EH (cell line): ENCODE measurements at places on chromosomes 6 and 20.
A peak's percentile ranks its signal among the peaks of the same experiment; 100 is the strongest.

GRCh38 chr6:72716916-72717315 is 95.1 kb downstream of the KCNQ5 start:
- DNase-seq: no peak

- DNase-seq: no peak
These were observed 10.4 kb downstream of the TAF4 start for GRCh38 chr20:62055106-62055861.

GRCh38 chr6:15526212-15526701 is 136.6 kb downstream of the DTNBP1 start:
- DNase-seq: no peak

DNA sequence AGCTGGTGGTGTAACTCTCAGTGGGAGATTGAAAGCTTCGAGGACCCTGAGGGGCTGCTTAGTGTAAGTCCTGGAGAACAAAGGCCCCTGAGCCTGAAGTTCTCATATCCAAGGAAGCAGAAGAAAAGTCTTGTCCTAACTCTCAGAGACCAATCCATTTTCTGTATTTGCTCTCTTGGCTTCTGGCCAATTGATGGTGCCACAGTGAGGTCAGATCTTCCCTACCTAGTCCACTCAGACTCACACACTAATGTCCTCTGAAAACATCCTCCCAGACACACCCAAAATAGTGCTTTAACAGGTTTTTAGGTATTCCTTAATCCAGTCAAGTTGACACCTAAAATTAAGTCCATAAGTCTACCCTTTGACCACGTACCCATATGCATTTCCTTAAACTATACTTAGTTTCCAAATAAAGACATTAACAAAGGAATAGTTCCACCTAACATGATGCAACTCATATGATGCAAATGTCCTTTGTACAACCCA is 29.4 kb downstream of the ZNF292 start:
- no peak for DNase-seq

DNA sequence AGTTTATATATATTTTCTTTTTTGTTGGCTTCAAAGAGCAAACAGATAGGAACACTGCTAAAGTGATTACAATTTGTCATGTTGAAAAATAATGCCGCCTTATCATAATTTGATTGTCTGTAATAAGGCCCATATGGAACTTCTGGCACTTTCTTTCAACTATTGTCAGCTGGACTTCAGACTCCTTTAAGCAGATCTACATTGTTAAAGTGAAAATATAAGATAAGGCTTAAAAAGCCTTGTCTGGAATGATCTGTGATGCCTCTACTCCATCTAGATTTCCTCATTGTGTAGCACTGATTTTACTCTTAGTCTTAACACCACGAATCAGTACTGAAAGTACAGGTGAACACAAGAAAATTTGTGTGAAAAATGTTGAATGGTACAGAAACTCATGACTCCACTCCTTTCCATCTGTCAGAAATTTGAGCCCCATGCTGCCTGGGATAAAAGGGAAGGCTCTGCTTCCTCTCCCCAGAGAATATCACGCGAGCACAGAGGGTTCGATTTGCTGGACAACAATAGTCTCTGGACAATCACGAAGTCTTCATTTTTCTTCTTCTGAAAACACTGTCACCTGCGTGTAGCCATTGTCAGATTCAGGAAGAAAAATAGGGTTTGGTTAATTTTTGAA is 56.0 kb downstream of the BCAS1 start:
- no peak for DNase-seq

DNA sequence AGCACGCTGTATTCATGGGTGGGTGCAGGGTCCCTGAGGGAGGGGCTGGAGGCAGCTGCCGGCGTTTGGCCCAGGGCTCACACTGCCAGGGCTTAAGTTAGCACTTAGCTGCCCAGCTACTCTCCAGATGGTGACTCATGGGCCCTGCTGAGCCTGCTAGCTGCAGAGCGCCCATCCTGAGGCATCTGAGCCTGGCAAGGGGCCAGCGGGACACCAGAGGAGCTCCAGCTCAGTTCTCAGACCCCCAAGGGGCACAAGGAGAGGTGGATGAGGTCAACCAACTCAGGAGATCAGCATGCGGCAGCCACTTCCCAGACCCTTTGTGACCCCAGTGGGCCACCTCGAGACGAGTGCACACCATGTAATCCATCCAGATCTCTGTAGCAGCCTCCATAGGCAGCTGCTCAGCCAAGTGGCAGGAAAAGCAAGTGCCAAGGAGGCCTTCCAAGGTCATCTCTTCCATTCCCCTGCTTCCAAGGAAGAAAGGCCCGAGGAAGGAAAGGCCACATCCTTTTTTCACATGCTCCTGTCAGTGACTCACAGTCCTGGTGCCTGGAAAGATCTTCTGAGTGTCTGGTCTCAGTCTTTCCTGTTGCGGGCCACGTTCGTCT is 35.3 kb downstream of the FOXP4 start:
- DNase-seq: peak; percentile 97

DNA sequence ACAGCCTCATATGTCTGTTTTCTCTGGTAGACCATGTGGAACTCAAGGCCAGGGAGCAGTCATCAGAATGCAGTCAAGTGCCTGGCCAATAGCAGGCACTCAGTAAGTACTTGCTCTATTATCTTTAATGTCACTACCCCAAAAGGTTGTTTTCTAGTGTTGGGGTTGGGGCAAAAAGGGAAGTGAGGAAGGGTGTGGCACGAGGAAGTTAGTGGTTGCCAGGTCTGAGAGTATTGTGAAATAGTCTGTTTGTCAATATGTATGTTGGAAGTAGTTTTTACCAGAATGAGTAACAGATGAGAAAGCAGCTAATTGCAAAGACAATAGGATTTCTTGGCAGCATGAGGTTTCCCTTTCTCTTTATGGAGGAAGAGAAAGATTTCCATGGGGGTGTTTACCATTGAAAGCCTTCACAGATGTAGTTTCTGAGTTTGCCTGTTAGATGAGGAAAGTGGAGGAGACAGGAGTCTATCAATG is 59.5 kb upstream of the ARMH2 start:
- peak; percentile 38 for DNase-seq

GRCh38 chr6:141133346-141133745 is 999.4 kb upstream of the GJE1 start:
- peak; percentile 37 for DNase-seq

DNA sequence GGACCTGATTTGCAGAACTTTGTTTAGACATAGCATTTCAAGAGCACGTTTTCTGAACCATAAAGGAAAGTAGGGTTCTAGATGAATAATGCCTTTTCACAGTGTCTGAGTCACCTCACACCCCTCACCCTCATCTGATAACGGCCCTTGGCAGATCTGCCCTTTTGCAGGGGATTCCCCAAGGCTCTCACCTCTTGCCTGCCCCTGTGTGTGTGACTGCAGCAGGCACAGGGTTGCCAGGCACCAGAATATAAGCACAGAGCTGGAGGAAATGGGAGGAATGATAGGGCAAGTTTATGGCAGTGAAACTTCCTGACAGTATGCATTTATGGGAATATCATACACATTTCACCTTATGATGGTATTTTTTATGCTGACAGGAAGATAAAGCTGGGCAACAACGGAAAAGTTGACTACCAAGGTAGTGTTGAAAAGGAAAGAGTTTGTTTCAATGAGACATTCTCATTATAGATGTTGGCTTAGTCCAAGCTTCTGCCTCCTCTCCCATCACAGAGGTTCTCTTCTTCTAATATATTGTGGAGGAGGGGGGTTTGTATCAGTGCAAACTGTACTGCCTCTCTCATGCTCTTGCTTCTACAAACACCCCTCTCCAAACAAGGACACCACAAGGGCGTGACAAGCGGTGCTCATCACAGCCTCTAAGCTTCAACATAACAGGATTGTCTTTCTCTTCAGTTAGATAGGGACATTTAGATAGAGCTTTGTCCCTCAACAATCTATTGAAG is 101.5 kb upstream of the BACH2 start:
- DNase-seq: no peak

DNA sequence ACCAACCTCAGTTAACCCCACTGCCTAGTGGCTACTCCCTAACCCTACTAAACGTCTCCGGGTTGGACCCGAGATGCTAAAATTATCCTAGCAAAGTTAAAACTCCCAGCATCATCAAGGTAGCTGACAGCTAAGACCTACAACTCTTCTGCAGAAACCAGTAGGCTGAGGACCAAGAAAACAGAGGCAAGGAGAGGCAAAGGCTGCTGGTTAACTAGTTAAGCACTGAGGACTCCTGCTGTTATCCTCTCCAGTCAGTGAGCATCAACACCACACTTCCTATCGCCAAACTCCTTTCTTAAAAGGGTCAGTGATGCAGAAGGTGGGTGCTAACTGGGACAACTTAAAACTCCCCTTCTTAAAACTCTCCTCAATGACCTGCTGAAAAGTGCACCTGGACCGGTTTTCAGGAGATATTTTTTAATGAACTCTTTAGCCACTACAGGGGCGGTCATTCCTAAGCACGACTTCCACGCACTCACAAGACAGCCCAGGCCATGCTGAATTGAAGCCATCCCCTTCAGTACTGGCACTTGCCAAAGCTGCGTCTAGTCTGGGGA is 1.7 kb downstream of the TRERF1 start:
- DNase-seq: peak; percentile 41

- no peak for DNase-seq
These were observed 317.0 kb downstream of the CDC5L start for GRCh38 chr6:44704240-44705150.

GRCh38 chr6:11161031-11161956 is 49.8 kb upstream of the ERVFRD-1 start:
- peak; percentile 54 for DNase-seq

DNA sequence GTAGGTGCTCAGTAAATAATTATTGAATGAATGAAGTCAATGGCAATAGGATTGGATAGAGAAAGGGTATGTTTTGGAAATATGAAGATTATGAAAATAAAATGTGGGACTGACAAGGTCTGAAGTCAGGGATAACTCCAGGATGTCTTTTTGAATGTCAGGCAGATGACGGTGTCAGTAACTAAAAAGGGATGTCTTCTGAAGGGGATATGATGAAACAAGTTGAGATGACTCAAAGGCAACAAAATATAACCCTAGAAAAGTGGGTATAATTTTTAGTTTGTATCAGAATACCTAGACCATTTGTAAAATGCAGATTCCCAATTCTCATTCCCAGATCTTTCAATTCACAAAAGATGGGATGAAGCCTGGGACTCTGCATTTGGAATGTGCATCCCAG is 257.3 kb upstream of the SGK1 start:
- DNase-seq: no peak

- DNase-seq: no peak
These were observed 48.8 kb downstream of the NOX3 start for GRCh38 chr6:155406801-155407200.

DNA sequence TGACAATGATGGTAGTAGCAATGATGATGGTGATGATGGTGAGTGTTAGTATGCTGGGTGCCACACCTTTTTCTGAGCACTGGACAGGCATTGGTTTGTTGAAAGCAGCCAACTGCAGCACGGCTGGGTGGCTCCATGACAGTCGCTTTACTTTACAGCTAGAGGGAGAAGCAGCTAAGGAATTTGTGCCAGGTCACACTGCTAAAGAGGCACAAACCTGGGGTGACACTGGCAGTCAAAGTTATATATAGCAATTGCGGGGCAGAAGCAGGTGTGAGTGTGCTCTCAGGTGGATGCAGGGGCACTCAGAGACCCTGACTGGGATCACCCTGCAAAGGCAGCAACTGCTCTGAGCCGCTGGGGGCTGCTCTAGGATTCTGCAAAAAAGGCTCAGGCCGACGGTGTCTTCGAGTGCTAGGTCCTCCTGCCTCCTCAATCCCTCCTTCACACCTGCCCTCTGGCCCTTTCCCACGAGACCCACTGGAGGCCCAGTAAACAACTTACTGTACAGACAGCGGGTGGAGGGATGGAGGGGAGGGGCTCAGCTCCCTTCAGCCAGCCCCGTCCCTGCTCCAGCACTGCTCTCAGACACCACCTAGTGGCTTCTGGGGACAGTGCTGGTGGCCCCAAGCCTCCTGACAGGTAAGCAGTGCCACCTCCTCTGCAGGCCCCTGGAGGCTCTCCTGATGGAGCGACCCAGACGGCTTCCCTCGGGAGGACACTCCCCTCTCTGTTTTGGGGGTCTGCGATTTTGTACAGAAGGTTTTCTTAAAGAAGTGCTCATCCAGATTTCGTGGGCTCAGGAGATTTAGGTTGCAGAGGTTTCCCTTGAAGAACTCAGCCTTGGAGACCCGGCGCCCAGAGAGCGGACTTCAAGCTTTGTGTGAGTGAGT is 4.4 kb upstream of the RPS21 start:
- DNase-seq: peak; percentile 73

DNA sequence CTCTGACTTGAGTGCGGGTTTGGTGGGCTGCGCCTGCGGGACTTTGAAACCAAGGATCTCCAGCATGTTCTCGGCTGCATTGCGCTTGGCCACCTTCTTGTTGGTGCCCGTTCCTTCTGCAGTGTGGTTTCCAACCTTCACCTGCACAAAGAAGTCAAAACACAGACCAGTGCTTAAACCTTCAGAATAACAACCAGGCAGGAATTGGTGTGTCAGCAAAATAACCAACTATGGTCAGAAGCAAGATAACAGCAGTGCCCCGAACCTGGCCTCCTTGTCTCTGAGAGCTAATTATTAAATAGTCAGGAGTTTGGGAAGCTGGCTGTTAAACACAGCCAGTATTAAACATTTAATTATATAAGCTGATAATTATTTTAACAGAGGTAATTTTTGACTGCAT is 68.1 kb downstream of the STAU1 start:
- DNase-seq: no peak

- DNase-seq: no peak
These were observed 150.7 kb upstream of the LAMP5 start for GRCh38 chr20:9363673-9364072.

DNA sequence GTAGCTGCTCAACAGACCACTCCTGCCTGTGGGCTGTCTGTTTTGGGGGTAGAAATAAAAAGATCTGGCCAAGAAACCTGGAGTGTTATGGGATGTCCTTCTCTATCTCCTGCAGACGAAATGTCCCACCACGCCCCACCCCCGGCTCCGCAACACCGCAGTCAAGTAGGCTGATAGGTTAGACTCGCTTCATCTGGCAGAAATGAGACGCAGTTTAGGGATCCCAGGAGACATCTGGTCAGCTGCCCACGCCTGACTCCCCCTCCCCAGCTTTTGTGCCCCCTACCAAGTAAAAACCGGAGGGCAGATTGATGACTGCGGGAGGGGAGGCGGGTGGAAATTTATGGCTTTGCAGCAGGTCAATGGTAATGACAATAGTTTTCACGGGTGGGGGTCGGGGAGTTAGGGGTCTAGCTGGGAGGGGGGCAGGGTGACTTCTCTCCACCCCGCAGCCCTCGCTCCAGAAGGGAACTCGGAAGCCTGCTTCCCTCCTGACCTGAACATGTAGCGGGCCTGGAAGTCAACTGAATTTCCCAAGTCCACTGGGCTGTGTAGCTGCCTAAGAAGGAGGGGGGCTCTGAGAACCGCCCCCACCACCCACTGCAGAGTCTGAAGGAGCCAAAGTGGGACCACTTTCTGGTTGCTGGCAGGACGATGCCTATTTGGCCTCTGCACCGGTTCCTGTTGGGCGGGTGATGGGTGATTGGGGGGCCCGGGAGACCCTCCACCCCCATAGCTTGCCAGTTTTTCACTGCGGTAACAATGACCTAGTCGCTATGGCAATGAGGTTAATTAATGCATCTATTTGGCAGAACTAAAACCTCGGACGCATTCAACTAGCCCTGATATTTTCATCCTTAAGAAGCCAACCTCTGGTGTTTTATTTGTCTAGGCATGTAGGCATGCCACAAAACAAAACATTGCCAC is 25.7 kb downstream of the PMEPA1 start:
- DNase-seq: no peak
